ENCODE measurements at places on chromosomes 1 and 21.

- no peak for DNase-seq
Observed at GRCh38 chr1:21447311-21447710, 7.4 kb downstream of the NBPF3 start.

DNA sequence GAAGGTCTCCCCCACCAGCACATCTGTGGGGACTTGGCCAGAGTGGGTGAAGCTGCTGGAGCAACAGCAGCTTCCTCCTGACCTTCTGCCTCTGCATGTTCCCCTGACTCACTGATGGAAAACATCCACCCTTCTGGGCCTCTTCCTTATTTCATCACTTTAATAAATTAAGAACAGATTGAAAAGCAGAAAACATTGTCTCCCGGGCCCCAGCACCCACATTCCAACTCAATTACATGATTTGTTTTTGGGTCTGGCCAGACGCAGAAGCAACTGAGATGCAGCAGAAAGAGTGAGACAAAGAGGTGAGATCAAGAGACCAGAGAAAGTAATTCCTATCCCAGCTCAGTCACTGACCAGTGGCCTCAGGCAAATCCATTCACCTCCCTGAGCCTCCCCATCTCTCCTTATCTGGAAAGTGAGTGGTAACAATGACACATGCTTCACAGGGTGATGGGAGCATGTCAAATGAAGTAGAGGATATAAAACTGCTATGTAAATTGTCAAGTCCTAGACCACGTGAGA is 157.1 kb downstream of the ELAVL4 start:
- no peak for DNase-seq

DNA sequence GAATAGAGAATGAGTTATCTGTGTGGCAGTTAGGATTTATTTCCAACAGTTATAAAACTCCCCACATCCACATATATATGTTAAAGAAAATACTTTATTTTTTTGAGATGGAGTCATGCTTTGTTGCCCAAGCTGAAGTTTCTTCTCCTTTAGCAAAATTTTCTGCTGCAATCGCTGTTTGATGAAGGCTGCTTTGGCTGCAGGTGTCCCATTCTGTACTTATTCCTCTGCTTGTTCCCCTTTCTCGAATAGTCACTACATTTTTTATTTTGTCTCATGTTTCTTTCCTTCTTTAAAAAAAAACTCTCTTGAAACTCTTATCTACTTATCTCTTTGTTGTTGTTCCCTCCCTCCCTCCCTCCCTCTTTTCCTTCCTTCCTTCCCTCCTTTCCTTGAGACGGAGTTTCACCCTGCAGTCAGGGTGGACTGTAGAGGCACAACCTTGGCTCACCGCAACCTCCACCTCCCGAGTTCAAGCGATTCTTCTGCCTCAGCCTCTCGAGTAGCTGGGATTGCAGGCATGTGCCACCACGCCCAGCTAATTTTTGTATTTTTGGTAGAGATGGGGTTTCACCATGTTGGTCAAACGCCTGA is 10.6 kb downstream of the OR2W3 start:
- no peak for DNase-seq

DNA sequence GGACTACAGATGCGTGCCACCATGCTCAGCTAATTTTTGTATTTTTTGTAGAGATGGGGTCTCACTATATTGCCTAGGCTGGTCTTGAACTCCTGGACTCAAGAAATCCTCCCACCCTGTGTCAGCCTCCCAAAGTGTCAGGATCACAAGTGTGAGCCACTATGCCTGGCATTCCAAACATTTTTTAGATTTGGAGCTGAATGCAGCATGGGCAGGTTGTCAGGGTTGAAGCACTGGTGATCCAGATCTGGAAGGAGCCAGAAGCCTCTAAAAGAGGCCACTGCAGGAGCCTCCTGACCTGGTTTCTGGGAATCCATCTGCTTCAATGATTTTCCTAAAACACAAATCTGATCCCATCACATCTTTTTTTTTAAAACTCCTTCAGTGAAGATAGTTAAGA is 1.8 kb upstream of the CTPS1 start:
- DNase-seq: no peak

DNA sequence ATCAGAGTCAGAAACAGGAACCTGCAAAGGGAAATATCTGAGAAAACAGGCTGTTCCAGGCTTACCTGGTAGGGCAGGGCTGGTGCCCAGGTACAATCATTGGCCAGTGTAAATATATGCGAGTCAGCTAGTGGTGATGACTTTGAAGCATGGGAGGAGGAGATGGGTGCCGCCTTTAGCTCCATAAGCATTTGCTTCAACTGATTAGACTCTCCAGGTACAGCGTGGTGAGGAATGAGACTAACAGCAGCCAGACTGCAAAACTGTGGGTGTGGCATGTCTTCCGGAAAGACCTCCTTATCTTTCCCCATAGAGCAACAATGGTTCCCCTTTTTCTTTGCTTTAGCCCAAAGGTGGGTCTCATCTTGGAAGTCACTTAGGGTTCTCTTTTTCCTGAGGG is 137.2 kb downstream of the LRIG2 start:
- DNase-seq: no peak

All from lung (tissue), 17 donors.